ENCODE measurements at places on chromosomes 7 and 10. TPM values are rescaled to one million over a fixed set of nuclear protein-coding genes. Genes with fewer than 3 reads are reported as not detected.

DNA sequence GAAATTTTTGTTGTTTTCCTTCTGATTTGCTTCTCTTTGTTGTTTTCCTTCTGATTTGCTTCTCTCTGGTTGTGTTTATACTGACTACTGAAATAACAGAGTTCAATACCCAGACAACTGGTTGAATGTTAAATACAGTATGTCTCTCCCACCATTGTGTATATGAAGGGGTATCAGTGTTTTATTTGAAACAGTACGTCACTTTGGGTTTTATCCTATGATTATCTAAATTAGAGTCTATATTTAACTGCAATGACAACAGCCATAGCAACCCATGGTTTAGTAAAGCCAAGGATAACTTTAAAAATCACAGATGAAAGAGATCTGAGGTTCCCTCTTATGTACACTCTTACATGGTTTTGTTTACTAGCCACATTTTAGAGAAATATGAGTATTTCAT is 141.3 kb downstream of the GNAT3 start:
- no peaks in the 10 kb centered on the region for H3K27me3 ChIP-seq
- H3K4me3 ChIP-seq = no peak overlapping the region
- no peaks in the 10 kb centered on the region for H3K36me3 ChIP-seq

DNA sequence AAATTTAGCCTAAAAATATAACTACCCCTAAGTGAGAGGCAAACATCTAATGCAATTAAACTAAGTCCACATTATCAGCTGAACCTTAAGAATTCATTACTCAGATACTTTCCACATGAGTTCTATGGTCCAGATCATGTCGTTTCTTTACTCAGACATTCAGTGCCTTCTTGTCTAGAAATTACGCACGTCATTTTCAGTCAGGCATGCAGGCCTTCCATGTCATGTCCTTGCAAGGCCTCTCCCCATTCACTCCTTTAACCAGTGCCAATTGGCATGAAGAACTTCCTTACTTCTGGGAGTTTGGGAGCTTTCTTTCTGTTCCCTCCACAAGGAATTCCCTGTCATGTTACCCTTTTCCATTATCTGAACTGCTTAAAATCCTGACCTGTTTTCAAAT is 118.8 kb downstream of the NRP1 start:
- H3K4me3 ChIP-seq = no peak overlapping the region
- no peak for DNase-seq
- H3K27me3 ChIP-seq = no peaks in the 10 kb centered on the region
- peak overlapping the region; percentile 71 for H3K27ac ChIP-seq
- peaks cover 57% of the 10 kb centered on the region for H3K4me1 ChIP-seq

Gene TDRD1
- not detected for total RNA-seq

GRCh38 chr7:134315679-134316538 is 821 bp downstream of the SLC35B4 start:
- peak overlapping the region; percentile 96 for H3K4me3 ChIP-seq
- H3K27ac ChIP-seq = peak overlapping the region; percentile 44
- no peaks in the 10 kb centered on the region for H3K27me3 ChIP-seq
- H3K36me3 ChIP-seq = no peaks in the 10 kb centered on the region
- no peak for DNase-seq
- H3K4me1 ChIP-seq = peaks cover 9% of the 10 kb centered on the region

DNA sequence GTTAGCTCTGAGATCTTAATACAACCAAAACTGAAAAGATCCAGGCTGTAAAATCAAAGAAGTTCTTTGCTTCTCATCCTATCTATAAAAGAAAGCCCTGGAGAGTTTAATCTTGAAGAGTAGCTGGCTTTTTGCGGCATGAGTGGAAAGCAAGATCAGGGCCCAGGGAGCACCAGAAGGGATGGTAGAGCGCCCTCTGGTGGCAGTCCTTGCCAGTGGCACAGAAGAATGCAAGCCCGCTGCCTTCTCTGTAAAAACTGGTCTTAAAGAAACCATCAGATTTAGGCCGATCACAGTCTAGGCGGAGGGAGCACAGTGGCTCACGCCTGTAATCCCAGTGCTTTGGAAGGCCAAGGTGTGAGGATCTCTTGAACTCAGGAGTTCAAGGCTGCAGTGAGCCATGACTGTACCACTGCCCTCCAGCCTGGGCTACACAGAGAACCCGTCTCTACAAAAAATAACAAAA is 35.6 kb downstream of the CPN1 start:
- peak; percentile 45 for DNase-seq
- no peak overlapping the region for H3K27ac ChIP-seq
- H3K4me1 ChIP-seq = no peaks in the 10 kb centered on the region
- no peaks in the 10 kb centered on the region for H3K36me3 ChIP-seq

Gene PDE6C
- not detected for total RNA-seq

Gene MARVELD1
- total RNA-seq = 97.9 TPM

DNA sequence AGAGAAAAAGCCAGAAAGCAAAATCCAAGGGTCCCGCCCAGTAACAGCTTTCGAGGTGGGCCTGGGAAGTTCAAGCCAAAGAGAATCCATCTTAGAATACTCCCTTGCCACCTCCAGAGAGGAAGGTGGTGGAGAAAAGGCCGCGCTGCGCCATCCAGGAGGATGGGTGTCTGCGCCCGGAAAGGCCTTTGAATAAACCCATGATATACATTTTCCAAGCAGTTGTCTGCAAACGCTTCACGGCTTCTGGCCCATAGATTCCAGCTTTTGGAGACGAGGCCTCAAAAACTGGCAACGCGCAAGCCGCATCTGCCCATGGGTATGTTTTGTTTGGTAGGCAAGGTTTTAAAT is 17.8 kb downstream of the RGS10 start:
- H3K36me3 ChIP-seq = peaks cover 3% of the 10 kb centered on the region
- no peaks in the 10 kb centered on the region for H3K27me3 ChIP-seq
- H3K4me3 ChIP-seq = no peak overlapping the region
- H3K27ac ChIP-seq = no peak overlapping the region
- no peak for DNase-seq

- no peaks in the 10 kb centered on the region for H3K36me3 ChIP-seq
- H3K27ac ChIP-seq = no peak overlapping the region
- H3K4me1 ChIP-seq = peaks cover 4% of the 10 kb centered on the region
- no peak for DNase-seq
- no peak overlapping the region for H3K4me3 ChIP-seq
These were observed 22.6 kb downstream of the PALS2 start for GRCh38 chr7:24595671-24596418.

GRCh38 chr10:69749178-69750010 is 52.3 kb upstream of the COL13A1 start:
- no peak overlapping the region for H3K4me3 ChIP-seq
- no peaks in the 10 kb centered on the region for H3K36me3 ChIP-seq
- H3K27me3 ChIP-seq = no peaks in the 10 kb centered on the region
- peaks cover 8% of the 10 kb centered on the region for H3K4me1 ChIP-seq
- no peak for DNase-seq

DNA sequence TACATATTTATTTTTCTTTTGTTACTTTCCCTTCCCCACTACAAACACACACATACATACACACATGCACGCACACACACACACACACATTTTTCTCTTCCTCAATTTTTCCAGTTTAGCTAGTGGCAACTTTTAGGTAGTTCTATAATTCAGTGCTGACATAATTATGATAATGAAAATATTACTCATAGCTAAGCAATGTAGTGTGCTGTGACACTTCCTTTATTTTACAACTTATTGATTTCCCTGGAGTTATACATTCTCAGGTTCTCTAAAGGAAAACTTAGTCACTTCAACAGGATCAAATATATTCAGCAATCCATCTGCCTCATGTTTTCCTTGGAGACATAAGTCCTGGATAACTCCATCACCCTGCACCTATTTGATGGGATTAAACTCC is 151.6 kb downstream of the CACNA2D1 start:
- H3K27me3 ChIP-seq = no peaks in the 10 kb centered on the region
- no peak for DNase-seq
- no peaks in the 10 kb centered on the region for H3K4me1 ChIP-seq
- H3K27ac ChIP-seq = no peak overlapping the region
- H3K4me3 ChIP-seq = no peak overlapping the region

- H3K36me3 ChIP-seq = peaks cover 5% of the 10 kb centered on the region
- no peak for DNase-seq
- H3K4me1 ChIP-seq = peaks cover 21% of the 10 kb centered on the region
- H3K27ac ChIP-seq = no peak overlapping the region
- H3K27me3 ChIP-seq = no peaks in the 10 kb centered on the region
These were observed 3.4 kb downstream of the STYXL1 start for GRCh38 chr7:76044375-76044865.

GRCh38 chr7:107428642-107429041 is 41.2 kb upstream of the GPR22 start:
- no peak overlapping the region for H3K4me3 ChIP-seq
- DNase-seq = no peak
- peaks cover 12% of the 10 kb centered on the region for H3K4me1 ChIP-seq

- H3K27me3 ChIP-seq = no peaks in the 10 kb centered on the region
- DNase-seq = no peak
- no peak overlapping the region for H3K27ac ChIP-seq
- no peak overlapping the region for H3K4me3 ChIP-seq
- H3K36me3 ChIP-seq = no peaks in the 10 kb centered on the region
These were observed 294.4 kb downstream of the BICC1 start for GRCh38 chr10:58806970-58807628.

Gene OR2A7
- 2.0 TPM for total RNA-seq

DNA sequence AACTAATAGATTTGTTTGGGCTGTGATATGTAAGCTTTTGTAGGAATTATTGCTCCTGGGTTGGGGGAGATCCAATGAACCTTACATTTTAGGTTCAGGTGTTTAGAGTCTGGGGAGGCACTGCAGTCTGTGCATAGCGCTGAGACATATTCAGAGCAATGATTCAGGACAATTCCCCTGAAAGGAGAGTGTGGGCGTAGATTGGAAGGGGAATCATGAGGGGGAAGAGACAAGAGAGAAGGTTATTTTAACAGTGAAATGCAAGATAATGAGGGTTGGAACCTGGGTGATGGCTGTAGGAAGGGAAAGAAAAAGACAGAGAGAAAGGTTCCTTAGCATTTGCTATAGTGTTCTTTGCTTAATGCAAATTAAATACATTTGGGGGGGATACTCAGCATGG is 1013.4 kb downstream of the REEP3 start:
- H3K27me3 ChIP-seq = no peaks in the 10 kb centered on the region
- no peaks in the 10 kb centered on the region for H3K4me1 ChIP-seq
- no peak for DNase-seq
- no peak overlapping the region for H3K4me3 ChIP-seq
- no peaks in the 10 kb centered on the region for H3K36me3 ChIP-seq

Gene EEPD1
- total RNA-seq = 14.6 TPM

- no peaks in the 10 kb centered on the region for H3K36me3 ChIP-seq
These were observed at the start of gene KCNMA1 for GRCh38 chr10:77637532-77638320. KCNMA1 (minus strand) TSS chr10:77637808.

DNA sequence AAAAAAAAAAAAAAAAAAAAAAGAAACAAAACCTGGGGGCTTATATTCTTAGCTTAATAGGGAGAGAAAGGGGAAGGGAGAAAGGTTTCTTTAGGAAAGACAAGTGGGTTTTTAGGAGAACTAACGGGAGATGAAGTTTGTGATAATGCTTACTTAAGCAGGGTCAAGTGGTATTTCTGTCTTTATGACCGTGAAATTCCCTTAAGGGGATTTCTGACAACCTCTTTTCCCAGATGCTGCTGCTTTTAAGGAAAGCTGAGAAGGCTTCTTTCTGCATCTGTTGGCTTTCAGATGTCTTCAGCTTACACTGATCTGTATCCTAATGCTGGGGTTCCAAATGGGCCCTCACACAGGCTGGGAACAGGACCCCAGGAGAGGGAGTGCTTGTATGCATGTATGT is 42.6 kb downstream of the ADAMTS14 start:
- no peak for DNase-seq
- H3K27me3 ChIP-seq = no peaks in the 10 kb centered on the region
- H3K27ac ChIP-seq = no peak overlapping the region
- H3K36me3 ChIP-seq = no peaks in the 10 kb centered on the region
- no peak overlapping the region for H3K4me3 ChIP-seq

Gene MEOX2
- 9.5 TPM for total RNA-seq

DNA sequence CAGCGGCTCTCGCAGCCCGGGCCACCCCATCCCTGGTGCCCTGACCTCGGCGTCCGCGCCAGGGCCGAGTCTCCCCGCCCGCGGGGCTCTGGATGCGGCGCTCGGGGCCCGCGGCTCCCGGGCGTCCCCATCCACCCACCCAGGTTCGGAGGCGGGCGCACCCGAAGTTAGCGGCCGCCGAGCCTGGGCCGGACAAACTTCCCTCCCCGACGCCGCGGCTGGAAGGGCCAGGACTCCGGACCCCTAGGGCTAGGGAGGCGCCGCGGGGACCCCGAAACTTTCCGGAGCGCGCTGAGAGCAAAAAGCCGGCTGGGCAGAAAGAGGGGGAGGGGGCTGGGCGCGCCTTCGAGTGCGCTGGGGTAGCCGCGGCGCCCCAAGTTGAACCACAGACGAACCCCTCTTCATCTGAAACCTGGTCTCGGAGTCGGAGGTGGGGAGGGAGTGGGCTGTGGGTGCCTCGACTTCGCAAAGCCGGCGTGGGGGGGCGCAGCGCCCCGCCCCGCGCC is 3.7 kb upstream of the ELFN1 start:
- H3K27me3 ChIP-seq = peaks cover 25% of the 10 kb centered on the region
- peaks cover 32% of the 10 kb centered on the region for H3K4me1 ChIP-seq
- no peaks in the 10 kb centered on the region for H3K36me3 ChIP-seq
- peak overlapping the region; percentile 66 for H3K4me3 ChIP-seq
- no peak overlapping the region for H3K27ac ChIP-seq

GRCh38 chr7:70849580-70850235 is 282.2 kb upstream of the GALNT17 start:
- no peaks in the 10 kb centered on the region for H3K36me3 ChIP-seq
- H3K27me3 ChIP-seq = no peaks in the 10 kb centered on the region
- H3K27ac ChIP-seq = no peak overlapping the region
- DNase-seq = no peak
- H3K4me3 ChIP-seq = no peak overlapping the region
- H3K4me1 ChIP-seq = no peaks in the 10 kb centered on the region

DNA sequence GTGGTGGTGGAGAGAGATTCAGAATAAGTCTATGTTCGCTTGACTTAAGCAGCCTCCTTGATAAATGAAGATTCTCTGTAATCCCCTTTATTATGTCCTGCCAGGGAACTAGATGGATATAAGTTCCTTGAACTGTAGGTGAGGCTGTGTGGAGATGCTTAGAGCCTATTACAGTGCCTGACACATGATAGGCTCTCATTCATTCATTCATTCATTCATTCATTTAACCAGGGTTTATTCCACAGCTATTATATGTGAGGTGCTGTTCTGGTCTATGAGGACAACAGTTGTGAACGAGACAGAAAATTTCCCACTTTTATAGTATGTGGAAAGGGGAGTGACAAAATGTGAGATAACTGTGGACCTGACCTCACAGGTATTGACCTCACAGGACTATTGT is 105.6 kb downstream of the ARID5B start:
- no peak overlapping the region for H3K4me3 ChIP-seq
- DNase-seq = no peak
- no peak overlapping the region for H3K27ac ChIP-seq
- H3K27me3 ChIP-seq = no peaks in the 10 kb centered on the region
- peaks cover 29% of the 10 kb centered on the region for H3K4me1 ChIP-seq
- no peaks in the 10 kb centered on the region for H3K36me3 ChIP-seq

DNA sequence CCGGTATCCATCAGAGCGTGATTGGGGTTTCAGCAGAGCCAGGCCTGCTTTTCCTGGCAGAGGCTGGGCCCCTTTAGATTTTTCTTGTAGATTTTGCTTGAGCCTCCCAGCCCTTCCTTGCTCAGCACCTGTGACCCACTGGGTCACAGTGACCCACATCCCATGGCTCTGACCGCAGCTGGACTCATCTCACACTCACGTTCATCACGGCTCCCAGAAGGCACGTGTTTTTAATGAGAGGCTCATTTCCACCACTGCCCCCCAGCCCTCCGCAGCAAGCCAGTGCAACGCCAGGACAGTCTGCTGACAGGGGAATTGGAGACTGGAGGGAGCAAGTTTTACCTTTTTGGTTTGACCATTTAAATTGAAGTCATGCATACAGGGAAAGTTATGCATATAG is 155.7 kb downstream of the CUX1 start:
- H3K27me3 ChIP-seq = no peaks in the 10 kb centered on the region
- no peak overlapping the region for H3K4me3 ChIP-seq
- no peaks in the 10 kb centered on the region for H3K4me1 ChIP-seq
- no peak for DNase-seq
- H3K27ac ChIP-seq = no peak overlapping the region
